Neuronal stem cell (in vitro differentiated cells): ENCODE measurements at places on chromosomes 2 and 18.

GRCh38 chr18:45540125-45540524 is 75.2 kb upstream of the SLC14A2 start:
- no peaks in the 10 kb centered on the region for H3K27me3 ChIP-seq
- no peak overlapping the region for H3K27ac ChIP-seq

GRCh38 chr2:75390169-75390568 is 170.6 kb downstream of the EVA1A start:
- H3K27ac ChIP-seq, result no peak overlapping the region
- no peak overlapping the region for H3K4me3 ChIP-seq
- H3K4me1 ChIP-seq, result no peaks in the 10 kb centered on the region
- H3K36me3 ChIP-seq, result no peaks in the 10 kb centered on the region
- no peaks in the 10 kb centered on the region for H3K27me3 ChIP-seq

DNA sequence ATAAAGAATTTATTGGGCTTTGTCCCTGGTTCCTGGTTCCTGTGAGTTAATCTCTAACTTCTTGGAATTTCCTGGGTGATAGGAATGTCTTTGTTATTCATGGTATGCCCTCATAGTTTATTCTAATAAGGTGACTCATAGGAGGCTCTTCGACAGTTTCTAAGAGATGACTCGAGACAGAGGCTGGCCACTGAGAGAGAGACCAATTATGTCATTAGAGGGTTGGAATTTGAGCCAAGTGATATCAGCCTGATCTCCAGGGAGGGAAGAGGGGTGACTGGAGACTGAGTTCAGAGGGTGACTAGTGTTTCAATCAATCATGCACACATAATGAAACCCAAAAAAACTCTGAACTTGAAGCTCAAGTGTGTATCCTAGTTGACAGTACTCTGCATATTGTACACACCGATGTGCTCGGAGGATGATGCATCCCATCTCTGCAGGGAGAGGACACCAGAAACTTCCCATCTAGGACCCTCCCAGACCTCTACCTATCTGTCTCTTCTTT is 185.7 kb downstream of the MTCL1 start:
- H3K27me3 ChIP-seq, result no peaks in the 10 kb centered on the region
- H3K4me3 ChIP-seq, result no peak overlapping the region
- H3K36me3 ChIP-seq, result no peaks in the 10 kb centered on the region
- H3K27ac ChIP-seq, result no peak overlapping the region
- peak; percentile 56 for DNase-seq
- peaks cover 3% of the 10 kb centered on the region for H3K4me1 ChIP-seq

- H3K4me3 ChIP-seq, result no peak overlapping the region
- peaks cover 8% of the 10 kb centered on the region for H3K36me3 ChIP-seq
- peaks cover 4% of the 10 kb centered on the region for H3K4me1 ChIP-seq
- DNase-seq, result no peak
Observed at GRCh38 chr2:46873604-46874068, 42.0 kb downstream of the MCFD2 start.

DNA sequence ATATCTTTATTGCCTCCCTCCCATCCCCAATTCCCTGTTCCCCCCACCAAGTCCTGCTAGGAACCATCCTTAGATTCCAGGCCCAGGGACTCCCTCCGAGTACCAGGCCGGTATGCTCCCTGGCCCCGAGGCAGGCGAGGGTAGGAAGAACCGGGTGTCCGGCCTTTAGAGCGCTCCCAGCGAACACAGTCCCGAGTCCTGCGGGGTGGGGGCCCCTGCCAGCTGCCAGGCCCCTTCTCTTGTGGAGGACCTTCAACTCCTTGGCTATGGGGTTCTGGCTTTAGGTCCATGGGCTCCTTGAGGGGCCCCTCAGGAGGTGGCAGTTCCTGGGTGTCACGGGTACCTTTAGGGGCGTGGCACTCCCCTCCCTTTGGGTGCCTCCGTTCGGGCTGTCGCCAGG is 4.4 kb downstream of the BCS1L start:
- peaks cover 4% of the 10 kb centered on the region for H3K4me1 ChIP-seq
- H3K27me3 ChIP-seq, result no peaks in the 10 kb centered on the region
- H3K4me3 ChIP-seq, result no peak overlapping the region
- DNase-seq, result no peak
- peaks cover 78% of the 10 kb centered on the region for H3K36me3 ChIP-seq

DNA sequence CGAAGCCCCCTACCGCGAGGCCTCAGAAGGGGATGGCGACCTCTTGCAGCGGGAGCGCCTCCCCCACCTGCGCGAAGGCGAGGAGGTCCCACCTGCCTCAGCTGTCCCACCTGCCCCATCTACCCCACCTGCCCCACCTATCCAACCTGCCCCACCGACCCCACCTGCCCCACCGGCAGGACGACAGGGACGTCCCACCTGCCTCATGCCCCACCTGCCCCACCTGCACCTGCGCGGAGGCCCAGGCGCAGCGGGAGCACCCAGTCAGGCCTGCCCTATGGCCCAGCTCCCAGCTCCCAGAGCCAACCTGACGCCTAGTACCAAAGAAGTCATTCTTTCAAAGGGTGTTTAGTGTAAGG is 489.1 kb upstream of the SMIM21 start:
- H3K27me3 ChIP-seq, result no peaks in the 10 kb centered on the region
- peak overlapping the region; percentile 55 for H3K4me3 ChIP-seq
- H3K4me1 ChIP-seq, result no peaks in the 10 kb centered on the region
- H3K27ac ChIP-seq, result no peak overlapping the region

DNA sequence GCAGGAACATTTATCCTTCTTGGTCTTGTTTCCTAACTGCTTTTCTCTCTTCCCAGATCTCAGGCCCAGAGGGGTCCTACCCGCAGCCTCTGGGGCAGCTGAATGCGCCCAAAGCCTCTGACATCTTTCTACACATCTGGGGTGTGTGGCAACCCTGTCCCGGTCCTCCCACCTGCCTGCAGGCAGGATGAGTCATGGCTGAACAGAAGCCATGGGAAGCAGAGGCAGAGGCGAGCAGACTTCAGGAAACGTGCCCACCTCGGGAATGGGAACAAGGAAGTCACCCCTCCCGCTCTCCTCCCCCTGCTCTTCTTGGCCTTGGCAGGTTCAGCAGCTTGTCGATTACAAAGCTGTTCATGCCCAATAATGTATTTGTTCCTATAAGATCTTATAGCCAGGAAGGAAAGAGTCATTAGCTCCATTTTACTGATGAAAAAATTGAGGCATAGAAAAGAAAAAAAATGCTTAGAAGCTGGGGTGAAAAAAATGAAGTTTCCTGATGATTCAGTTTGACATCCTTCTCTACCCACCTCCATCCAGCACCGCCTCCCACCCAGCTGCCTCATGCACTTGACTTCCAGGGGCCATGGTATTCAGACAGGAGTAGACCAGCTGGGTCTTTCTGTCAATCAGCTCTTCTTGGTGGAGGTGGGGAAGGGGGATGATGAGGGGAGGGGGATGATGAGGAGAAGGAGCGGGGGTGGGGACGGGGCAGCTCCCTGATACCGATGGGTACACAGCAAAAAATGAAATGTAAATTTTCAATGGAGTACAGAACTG is 10.4 kb upstream of the KCNF1 start:
- no peak overlapping the region for H3K4me3 ChIP-seq
- peaks cover 6% of the 10 kb centered on the region for H3K27me3 ChIP-seq
- DNase-seq, result no peak
- H3K36me3 ChIP-seq, result no peaks in the 10 kb centered on the region
- H3K27ac ChIP-seq, result no peak overlapping the region

DNA sequence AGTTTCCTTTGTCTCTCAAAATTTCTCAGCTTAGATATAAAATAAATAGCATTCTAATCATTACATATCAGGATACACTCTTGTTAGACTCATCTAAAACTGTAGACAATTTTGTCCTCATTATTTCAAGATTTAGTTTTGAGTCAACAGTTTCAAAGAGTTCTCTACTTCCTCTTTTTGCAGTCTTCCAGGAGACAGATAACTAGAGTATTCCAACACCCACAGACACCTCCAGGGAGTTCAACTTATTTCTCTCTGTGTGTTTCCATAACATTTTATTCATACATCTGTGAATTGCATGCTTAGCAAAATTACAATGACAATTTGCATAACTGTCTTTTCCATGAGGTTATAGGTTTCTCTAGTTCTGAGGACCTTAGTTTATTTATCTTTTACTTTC is 166.6 kb upstream of the HNMT start:
- no peak overlapping the region for H3K27ac ChIP-seq
- no peaks in the 10 kb centered on the region for H3K27me3 ChIP-seq
- H3K4me3 ChIP-seq, result no peak overlapping the region
- H3K4me1 ChIP-seq, result no peaks in the 10 kb centered on the region
- DNase-seq, result no peak

DNA sequence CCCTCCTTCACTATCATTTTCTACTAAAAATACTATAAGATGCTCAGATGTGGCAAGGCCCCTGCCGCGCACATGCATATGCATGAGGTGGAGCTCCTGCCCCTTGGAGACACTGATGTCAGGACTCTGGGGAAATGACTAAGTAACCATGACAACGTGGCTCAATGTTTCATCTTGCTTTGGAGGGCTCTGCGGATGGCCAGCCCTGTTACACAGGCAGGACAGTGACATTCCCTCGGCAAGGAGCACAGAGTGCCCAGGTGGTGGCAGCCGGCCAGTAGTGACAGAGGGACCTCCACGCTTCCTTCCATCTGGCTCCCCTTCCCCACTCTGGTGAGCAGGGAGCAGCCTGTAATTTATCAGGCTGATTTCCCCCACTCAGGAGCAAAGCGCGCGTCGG is 364.1 kb downstream of the SS18 start:
- DNase-seq, result no peak
- H3K4me3 ChIP-seq, result peak overlapping the region; percentile 34

DNA sequence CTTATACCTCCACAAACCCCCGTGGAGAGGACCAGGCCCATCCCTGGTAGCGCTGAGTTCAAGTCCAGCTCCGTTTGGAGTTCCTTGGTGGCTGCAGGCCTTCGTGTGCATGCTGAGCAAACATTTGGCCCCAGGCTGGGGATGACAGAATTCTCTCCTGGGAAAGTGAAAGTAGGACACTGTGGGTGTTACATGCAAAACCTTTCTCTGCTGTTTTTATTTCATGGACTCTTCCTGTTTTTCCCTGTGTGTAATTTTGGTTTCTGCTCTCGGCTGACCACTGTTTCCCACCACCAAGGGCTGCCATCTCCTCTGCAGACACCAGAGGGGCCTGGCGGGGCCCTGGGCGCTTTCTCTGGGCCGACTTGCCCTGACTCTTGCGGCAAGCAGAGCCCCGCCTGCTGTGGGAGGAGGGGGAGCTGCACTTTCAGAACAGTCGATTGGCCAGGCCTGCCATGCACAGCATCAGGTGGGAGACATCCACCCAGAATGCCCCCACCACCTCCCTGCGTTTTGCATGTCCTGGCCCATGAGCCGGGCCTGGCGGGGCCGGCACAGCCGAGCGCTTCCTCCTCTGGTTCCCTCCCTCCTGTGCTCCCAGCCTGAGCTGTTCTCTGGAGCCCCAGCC is 102.4 kb downstream of the CABLES1 start:
- no peaks in the 10 kb centered on the region for H3K4me1 ChIP-seq
- no peak overlapping the region for H3K4me3 ChIP-seq
- H3K27ac ChIP-seq, result no peak overlapping the region
- peaks cover 2% of the 10 kb centered on the region for H3K36me3 ChIP-seq

- H3K4me3 ChIP-seq, result no peak overlapping the region
- H3K27me3 ChIP-seq, result no peaks in the 10 kb centered on the region
- DNase-seq, result no peak
- no peak overlapping the region for H3K27ac ChIP-seq
- no peaks in the 10 kb centered on the region for H3K4me1 ChIP-seq
Observed at GRCh38 chr2:196745711-196746110, 53.8 kb downstream of the GTF3C3 start.

DNA sequence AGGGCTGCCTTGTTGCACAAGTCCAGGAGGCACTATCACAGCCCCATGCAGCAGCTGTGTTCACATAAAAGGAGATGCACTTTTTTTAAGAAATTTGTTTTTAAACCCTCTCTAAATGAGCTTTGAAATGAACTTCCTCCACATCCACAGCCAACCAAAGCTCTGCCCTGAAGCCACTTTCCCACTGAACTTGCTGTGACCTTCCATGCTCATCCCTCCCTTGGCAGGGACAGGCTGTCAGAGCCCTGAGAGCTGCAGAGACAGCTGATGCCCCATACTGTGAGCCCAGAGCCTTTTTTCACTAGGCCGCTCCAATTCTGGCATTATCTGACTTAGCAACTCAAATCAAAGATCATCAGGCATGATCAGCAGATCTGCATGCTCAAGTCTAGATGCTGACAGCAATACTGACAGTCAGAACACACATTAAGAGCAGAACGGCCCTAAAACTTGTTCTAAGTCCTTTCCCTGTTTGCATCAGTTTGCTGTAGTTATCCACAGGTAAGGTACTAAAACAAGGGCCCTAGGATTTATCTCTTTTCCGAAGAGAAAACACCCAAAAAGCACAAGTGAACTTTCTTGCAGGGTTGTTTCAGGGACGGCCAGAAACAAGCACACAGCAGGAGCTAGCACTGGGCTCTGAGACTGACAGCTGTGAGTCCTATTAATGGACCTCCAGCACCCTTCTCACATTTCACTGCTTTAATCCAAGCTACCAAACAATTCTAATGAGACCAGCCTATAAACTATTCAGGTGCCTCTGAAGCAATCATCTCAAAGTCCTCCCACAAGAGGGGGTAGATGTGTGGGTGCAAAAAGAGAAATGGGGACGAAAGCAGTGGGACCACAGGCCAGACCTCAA is 34.9 kb downstream of the RNU4ATAC start:
- peaks cover 7% of the 10 kb centered on the region for H3K4me1 ChIP-seq
- H3K4me3 ChIP-seq, result no peak overlapping the region
- no peaks in the 10 kb centered on the region for H3K36me3 ChIP-seq

- no peak overlapping the region for H3K4me3 ChIP-seq
- DNase-seq, result no peak
- H3K27me3 ChIP-seq, result no peaks in the 10 kb centered on the region
- H3K4me1 ChIP-seq, result no peaks in the 10 kb centered on the region
Observed at GRCh38 chr2:239685556-239685955, 284.7 kb upstream of the HDAC4 start.

GRCh38 chr2:9692456-9693195 is 61.8 kb upstream of the YWHAQ start:
- H3K4me1 ChIP-seq, result peaks cover 3% of the 10 kb centered on the region
- H3K36me3 ChIP-seq, result no peaks in the 10 kb centered on the region
- H3K4me3 ChIP-seq, result no peak overlapping the region
- DNase-seq, result no peak
- no peak overlapping the region for H3K27ac ChIP-seq

GRCh38 chr2:14910654-14911053 is 278.1 kb downstream of the LRATD1 start:
- H3K36me3 ChIP-seq, result no peaks in the 10 kb centered on the region
- H3K4me3 ChIP-seq, result no peak overlapping the region
- H3K27ac ChIP-seq, result no peak overlapping the region
- no peaks in the 10 kb centered on the region for H3K4me1 ChIP-seq

GRCh38 chr2:233850745-233851144 is 3.6 kb downstream of the HJURP start:
- no peak overlapping the region for H3K4me3 ChIP-seq
- DNase-seq, result no peak
- no peak overlapping the region for H3K27ac ChIP-seq
- no peaks in the 10 kb centered on the region for H3K27me3 ChIP-seq
- H3K4me1 ChIP-seq, result peaks cover 5% of the 10 kb centered on the region
